ENCODE measurements at places on chromosomes 1 and 21.
A peak's percentile ranks its signal among the peaks of the same experiment; 100 is the strongest.

DNA sequence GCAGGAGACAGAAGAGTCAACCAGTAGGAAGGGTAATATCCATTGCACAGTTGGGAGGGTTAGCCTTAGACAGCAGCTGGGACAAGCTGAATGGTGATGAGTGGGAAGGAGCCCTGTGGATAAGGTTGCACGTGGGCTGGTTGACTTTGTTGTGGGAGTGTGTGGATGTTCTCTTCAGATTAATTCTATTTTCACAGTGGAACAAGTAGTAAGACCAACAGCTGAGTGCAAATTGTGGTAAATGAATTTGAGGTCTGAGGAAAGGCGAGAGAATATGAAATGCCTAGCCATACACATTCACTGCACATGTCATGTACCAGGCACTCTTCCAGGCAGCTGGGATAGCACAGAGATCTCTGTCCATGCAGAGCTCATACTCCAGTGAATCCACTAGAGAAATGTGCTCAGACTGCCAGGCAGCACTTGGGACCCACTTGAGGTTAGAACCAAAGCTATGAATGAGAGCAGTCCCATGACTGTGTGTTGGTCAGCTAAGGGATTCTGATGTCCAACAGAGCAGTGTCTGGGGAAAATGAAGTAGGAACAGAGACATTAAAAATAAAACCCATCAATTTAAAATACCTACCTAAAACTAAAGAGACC, 25.2 kb upstream of the VTCN1 start:
- no peak for DNase-seq

GRCh38 chr1:192852001-192852947, 43.4 kb downstream of the RGS2 start:
- no peak for DNase-seq

DNA sequence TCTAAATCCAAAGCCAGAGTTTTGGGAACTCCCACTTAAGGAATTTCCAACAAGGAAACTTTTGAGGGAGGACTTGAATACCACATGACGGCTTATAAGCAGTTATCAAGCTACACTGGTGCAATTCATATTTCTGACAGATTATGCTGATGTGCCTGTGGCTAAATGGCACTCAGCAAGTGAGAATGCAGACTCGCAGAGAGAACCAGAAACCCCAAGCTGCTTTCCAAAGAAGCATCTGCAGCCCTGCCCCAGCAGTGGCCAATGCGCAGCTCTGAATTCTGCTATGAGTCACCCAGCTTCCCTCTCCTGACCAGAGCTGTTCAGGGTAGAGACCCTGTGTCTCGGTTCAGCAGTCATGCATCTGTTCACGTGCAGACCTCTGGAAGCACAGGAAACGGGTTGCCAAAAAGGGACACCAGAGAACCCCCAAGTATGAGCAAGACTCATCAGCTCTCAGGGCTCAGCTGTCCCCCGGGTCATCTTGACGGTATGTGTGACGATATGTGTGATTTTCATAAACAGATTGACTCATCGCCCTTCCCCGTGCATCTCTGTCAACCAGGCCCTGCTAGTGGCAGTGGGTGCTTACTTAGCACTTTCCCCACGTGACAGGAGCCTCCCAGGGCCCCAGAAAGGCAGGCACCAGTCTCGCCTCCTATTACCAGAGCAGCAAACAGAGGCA, 76.3 kb downstream of the ITPKB start:
- peak; percentile 69 for DNase-seq

DNA sequence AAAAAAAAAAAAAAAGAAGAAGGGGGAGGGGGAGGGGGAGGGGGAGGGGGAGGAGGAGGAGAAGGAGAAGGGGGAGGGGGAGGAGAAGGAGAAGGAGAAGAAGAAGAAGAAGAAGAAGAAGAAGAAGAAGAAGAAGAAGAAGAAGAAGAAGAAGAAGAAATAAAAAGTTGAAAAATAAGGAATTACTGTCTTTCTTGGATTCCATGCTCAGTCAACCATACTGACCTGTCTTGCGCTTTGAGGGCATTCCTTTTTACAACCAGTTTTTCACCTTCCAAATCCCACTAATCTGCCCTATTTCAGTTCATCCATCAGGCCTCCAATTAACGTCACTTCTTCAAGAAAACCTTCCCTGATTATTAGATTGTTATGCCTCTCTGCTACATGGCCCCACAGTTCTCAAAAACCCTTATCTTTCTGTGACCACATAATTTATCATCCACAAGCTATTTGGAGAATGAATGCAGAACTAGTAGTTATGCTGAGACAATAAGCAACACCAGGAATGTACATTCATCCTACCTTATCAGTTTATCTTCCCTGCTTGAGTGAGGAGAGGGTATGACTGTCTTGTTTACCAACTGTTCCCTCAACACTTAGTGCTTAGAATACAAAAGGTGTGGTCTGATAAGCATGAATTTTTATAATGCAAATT, 57.5 kb upstream of the GUCA2A start:
- no peak for DNase-seq

DNA sequence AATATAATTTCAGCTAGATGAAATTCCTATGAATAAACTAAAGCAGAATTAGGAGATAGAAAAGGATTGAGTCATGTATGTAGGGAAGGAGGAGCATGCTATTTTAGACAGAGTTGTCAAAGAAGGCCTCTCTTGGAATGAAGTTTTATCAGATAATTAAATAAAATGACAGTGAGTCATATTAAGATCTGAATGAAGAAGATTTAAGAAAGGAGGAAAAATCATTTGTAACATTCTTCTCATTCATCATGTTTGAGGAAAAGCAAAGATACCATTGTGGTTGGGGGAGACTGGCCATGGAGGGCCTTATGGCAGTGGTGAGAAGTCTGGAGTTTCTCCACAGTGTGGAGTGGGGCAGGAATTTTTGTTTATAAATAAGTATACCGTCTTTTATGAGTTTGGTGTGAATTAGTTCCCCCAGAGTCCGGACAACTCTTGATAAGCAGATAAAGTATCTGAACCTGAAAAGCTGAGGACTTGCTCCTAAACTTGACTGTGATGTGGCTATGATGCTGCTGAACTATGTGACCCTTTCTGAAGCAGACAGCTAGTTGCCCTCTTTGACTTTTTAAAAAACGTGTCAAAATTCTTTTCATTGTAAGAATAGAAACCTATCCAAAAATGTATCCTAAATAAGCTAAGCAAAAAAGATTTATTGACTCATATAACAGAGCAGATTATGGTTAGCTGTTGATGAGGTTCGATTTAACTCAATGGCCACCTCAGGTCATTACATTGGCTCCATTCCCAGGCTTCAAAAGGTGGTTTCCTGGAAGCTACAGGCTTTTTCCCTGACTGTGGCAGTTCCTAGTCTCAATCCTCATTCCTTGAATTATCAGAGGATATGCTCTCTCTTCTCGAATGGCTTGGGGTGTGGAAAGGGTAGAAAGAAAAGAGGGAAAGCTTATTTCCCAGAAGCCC, 90.8 kb downstream of the LHX9 start:
- no peak for DNase-seq

GRCh38 chr1:172897738-172898137, 153.0 kb downstream of the TNFSF18 start:
- no peak for DNase-seq

- DNase-seq = no peak
Observed at GRCh38 chr1:177238967-177239366, 68.2 kb downstream of the BRINP2 start.

- no peak for DNase-seq
Observed at GRCh38 chr1:246072456-246072955, 434.6 kb downstream of the SMYD3 start.

DNA sequence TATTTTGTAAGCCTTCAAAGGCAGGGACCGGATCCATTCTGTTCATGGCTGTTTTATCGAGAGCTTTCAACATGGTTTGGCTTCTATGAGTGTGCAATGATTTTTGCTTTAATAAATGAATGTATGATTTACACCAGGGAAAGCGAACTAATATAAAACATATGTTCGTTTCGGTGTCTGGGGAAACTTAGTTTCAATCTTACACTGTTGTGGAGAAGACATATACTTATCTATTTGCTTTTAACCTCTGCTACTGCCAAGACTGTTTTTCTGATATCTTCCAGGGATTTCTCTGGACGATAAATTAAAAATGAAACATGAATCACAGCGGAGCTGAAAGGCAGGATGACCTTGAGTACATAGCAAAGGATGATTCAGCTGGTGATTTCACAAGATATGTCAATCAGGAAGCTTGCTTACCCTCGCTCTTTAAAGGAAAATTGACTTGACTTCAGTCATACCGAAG, 14.7 kb upstream of the CYYR1 start:
- no peak for DNase-seq

- DNase-seq = no peak
Observed at GRCh38 chr1:23910553-23911246, 2.5 kb downstream of the CNR2 start.

DNA sequence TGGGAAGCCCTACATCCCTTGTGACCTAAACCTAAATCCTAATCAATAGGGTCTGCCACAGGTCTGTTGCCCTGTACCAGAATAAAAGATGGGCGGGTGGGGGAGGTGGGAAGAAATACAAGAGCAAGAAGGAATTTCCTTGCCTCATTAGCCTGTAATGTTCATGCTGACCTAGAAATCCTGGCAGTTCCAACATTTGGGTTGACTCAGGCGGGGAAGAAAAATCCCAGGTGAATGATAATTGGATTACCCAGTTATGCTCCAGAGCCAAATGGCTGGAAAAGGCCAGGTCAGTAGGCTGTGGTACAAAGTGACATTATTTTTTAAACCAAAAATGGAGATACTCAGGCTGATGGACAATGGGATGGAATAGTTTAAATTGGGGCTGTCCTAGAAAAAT, 27.3 kb upstream of the A3GALT2 start:
- no peak for DNase-seq

- DNase-seq = no peak
Observed at GRCh38 chr1:174580801-174581200, 133.0 kb downstream of the GPR52 start.

GRCh38 chr21:29217818-29218291, 80.9 kb upstream of the BACH1 start:
- no peak for DNase-seq

DNA sequence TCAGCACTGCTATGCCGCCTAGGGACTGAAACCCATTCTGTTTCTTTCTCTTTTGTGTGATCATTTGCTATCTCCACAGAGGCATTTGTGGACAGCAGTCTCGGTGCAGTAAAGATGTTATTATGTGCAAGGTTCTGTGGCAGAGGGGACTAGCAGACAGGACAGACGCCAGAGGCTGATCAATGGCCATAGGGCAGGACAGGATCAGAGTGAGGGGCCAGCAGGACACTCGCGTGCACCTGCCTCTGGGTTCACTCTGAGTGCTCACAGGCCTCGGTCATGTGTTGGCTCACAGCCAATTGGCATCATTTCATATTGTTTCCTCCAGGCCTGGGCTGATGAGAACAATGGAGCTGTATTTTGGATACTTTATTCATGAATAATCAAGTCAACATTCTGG, 212.6 kb downstream of the TGFB2 start:
- no peak for DNase-seq

- DNase-seq = no peak
Observed at GRCh38 chr1:172276120-172276818, 144.2 kb upstream of the C1orf105 start.

DNA sequence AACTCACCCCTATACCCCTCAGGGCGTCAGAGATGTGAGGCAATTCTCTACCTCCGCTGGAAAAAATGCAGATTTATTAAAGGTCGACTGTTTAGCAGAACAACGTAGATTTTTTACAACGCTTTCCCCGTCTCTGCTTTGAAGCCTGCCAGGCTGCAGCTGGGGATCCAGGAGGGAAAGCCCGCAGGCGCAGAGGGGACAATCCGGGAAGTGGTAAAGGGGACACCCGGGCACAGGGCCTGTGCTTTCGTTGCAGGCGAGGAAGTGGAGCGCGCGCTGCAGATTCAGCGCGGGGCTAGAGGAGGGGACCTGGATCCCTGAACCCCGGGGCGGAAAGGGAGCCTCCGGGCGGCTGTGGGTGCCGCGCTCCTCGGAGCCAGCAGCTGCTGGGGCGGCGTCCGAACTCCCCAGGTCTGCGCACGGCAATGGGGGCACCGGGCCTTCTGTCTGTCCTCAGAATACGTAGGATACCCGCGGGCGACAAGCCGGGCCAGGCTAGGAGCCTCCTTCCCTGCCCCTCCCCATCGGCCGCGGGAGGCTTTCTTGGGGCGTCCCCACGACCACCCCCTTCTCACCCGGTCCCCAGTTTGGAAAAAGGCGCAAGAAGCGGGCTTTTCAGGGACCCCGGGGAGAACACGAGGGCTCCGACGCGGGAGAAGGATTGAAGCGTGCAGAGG, 5.5 kb downstream of the SIM2 start:
- DNase-seq = no peak

GRCh38 chr1:214514819-214515383, 36.5 kb downstream of the PTPN14 start:
- no peak for DNase-seq
